ENCODE measurements at places on chromosomes 1 and 21.

- DNase-seq, result no peak
Observed at GRCh38 chr1:232831895-232832294, 26.7 kb downstream of the MAP10 start.

GRCh38 chr1:236416165-236416564, 22.1 kb downstream of the EDARADD start:
- no peak for DNase-seq

GRCh38 chr1:83115785-83116184, 883.1 kb downstream of the TTLL7 start:
- no peak for DNase-seq

DNA sequence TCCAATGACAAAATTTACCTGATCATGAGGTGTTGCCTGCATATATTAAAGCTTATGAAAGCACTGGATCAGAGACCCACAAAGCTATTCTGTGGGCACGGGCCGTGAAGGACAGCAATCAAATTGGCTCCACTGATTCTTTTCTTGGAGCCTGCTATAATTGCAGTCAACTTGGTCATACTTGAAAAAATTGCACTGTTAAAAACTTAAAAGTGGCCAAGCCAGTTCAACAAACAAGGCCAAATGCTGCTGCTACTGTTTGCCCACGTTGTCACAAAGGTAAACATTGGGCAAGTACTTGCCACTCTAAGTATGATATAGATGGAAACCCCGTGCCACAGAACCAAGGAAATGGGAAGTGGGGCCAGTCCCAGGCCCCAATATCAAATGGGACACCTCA, 37.8 kb downstream of the CYP4A11 start:
- DNase-seq, result no peak

DNA sequence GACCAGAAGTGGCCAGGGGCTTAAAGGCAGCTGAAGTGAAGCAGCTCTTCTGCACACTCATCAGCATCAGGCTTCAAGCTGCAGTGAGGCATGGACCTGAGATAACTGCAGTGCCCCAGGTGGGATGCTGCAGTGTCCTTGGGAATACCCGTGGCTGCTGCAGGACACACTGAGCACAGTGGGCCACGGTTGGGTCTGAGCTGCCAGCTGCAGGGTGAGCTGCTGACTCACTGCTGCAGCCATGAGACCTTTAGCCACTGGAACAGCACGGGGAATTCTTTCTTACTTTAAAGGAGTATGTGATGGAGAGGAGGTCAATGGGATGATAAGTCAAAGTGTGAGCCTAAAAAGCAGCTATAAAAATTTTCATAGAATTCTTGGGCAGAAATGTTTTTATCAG, 102.1 kb downstream of the XCL2 start:
- no peak for DNase-seq

- DNase-seq, result peak; percentile 82
Observed at GRCh38 chr21:33374450-33375096, 28.6 kb upstream of the IFNGR2 start.

DNA sequence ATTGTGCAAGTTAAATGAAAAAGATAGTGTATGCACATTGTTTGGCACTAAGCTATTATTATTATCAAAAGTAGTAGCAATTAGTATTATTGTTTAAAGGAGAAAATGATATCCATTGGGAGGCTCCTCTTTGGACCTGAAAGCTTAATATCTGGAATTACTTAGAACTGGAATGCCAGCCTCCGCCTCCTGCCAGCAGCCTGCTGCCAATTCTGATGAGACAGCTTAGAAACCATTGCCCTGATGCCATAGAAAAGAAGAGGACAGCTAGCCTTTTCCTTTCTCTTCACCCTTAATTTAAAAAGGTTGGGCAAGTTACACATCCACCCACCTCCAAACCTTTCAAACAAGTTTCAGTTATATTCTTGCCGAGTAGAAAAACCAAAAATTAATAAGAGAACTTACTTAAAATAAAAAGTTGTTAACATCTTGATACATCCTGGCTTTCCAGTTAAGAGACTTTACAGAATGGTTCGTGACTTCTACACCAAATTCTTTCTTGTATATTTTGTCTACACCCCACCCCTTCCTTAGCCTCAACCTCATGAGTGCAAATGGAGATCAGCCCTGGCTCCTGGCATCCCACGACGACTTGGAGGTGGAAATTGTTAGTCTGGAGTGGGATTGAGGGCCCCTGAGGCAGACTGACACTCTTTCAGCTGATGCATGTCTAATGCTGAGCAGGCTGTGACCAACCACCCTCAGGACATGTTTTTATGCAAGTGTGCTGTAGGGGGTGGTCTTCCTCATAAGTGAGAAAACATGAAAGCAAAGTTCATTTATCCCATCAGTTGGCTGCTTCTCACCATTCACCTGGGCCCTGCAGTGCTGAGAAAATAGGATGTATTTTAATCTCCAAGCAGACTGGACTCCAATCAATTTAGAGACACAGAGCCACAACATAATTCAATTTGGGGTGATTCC, 120.6 kb downstream of the KCNJ15 start:
- DNase-seq, result peak; percentile 52

GRCh38 chr21:45441431-45442255, 36.7 kb downstream of the COL18A1 start:
- no peak for DNase-seq

DNA sequence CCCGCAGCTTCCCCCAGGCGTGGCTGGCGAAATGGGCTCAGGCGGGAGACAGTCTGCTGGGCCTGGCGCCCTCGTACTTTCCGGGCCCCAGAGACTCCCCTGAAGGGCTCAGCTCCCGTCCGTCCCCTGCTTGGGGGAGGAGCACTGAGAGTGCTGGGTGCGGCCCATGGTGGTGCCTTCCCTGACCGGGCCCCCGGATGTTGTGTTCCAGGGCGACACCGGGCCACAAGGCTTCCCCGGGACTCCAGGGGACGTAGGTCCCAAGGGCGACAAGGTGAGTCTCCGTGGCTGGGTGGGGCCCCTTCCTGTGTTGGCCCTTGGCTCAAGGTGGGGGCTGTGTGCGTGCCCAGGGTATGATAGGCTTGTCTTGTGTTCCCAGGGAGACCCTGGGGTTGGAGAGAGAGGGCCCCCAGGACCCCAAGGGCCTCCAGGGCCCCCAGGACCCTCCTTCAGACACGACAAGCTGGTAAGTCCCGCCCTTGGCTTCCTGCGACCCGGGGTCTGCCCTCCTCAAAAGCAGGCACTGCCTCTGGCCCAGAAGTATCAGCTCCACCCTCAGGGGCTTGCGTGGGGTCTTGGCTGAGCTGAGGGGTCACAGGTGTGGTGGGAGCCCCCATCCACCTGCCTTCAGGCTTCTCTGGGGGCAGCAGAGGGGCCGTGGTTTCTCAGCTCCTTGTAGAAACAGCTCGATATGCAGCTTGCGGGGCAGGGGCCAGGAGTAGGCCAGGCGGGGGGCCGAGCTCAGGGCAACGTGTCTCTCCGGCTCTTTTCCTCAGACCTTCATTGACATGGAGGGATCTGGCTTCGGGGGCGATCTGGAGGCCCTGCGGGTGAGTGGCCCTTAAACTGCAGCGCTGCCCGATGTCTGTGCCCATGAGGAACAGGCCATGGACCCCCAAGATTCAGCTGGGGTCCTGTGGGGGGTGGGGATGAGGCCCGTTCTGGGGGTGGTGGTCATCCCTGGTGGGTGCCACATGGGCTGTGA, 62.3 kb downstream of the SLC19A1 start:
- no peak for DNase-seq

GRCh38 chr1:52444463-52444862, 40.1 kb downstream of the PRPF38A start:
- no peak for DNase-seq

DNA sequence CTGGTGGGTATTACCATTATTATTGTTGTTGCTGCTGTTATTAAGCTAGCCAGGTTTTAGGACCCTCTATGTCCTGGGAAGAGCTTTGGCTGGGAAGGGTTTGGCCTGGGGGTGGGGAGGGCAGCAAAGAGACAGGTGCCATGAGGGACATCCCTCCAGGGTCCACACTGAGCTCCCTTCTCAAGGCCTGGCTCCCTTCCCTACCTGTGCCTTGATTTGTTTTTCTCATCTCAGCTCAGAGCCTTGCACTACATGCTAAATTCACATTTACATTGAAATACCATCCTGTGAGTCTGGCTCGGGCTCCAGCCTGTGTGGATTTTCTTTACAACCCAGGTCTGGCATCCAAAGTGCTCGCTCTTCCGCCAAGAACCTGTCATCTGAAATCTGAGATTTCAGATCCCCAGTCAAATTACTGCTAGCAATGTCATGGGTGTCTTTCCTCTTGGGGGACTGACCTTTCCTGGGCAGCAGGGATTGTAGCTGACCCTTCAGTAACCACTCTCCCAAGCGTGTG, 536.3 kb downstream of the PTPRU start:
- DNase-seq, result no peak

DNA sequence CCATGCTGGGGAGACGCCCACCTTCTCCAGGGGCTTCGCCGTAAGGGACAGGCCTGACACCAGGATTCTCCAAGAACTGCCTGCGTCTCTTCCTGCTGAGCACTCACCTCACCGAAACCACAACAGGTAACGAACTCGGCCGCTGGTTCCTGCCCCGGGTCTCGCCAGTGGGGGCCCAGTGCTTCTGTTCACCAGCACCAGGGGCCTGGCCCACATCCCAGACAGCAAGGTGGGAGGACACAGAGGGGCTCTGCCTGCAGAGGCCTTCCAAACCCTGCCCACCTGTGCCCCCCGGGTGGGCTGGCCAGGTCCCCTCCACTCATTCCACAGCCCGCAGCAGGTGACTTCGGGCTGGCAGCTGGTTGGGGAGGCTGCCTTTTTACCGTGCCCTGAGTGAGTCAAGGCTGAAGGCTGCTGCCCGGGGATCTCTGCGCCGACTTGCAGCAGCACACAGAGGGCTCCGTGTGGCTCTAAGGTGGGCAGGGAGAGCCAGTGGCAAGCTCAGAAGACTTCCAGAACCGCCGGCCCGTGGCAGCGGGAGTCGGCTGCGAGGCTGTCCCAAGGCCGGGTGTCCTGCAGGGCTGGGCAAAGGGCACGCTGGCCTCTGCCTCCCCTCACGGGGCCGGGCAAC, 14.7 kb upstream of the COL18A1 start:
- no peak for DNase-seq

GRCh38 chr1:109610609-109611307, 8.7 kb downstream of the GNAT2 start:
- no peak for DNase-seq

- no peak for DNase-seq
Observed at GRCh38 chr21:43597540-43598250, 61.6 kb downstream of the HSF2BP start.

- no peak for DNase-seq
Observed at GRCh38 chr21:35924714-35925301, 135.5 kb downstream of the SETD4 start.

GRCh38 chr1:203178083-203178482, 2.5 kb upstream of the MYBPH start:
- DNase-seq, result no peak

GRCh38 chr1:38088366-38088765, 41.8 kb upstream of the POU3F1 start:
- DNase-seq, result no peak

GRCh38 chr1:204074274-204075138, 1.6 kb downstream of the SOX13 start:
- DNase-seq, result no peak

DNA sequence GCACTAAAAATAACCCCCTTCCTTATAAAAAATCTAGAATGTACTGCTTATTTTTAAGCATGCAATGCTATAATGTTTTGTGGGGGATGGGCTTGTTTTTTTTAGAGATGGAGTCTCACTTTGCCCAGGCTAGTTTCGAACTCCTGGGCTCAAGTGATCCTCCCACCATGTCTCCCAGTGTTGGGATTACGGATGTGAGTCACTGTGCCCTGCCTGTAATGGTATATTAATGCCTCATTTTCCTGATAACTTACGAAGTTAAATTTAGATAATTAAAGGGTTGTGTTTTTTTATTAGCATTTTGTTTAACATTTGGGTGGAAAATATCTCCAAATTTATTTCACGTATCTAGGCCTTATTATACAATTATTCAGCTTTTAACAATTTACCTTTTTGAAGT, 6.5 kb downstream of the RNF11 start:
- DNase-seq, result no peak

GRCh38 chr1:202009326-202010179, 834 bp upstream of the ELF3 start:
- DNase-seq, result peak; percentile 66

- no peak for DNase-seq
Observed at GRCh38 chr21:32484706-32485380, 72.3 kb downstream of the EVA1C start.

GRCh38 chr1:206477581-206478380, 7.5 kb downstream of the IKBKE start:
- no peak for DNase-seq

GRCh38 chr1:22447621-22448111, 4.0 kb upstream of the ZBTB40 start:
- DNase-seq, result no peak

- no peak for DNase-seq
Observed at GRCh38 chr1:247627951-247628350, 22.6 kb downstream of the OR2G3 start.

GRCh38 chr1:995665-996633, 3.9 kb downstream of the HES4 start:
- DNase-seq, result no peak

DNA sequence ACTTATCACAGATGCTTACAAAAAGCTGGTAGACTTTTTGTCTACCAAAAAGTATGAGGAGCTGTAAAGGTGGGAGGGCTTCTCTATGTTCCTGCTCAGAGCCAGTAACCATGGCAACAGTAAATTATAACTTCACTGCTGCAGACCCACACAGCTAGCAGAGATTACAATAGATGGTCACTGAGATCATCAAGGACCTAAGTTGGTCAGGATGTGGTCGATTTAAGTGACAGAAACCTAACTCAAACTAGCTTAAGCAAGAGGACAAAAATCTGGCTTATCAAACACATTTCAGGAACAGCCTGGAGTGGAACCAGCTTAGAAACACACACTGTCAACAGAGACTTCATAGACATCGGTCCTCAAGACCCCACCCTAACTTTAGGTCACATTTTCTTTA, 113.4 kb upstream of the ATP1A1 start:
- DNase-seq, result no peak

DNA sequence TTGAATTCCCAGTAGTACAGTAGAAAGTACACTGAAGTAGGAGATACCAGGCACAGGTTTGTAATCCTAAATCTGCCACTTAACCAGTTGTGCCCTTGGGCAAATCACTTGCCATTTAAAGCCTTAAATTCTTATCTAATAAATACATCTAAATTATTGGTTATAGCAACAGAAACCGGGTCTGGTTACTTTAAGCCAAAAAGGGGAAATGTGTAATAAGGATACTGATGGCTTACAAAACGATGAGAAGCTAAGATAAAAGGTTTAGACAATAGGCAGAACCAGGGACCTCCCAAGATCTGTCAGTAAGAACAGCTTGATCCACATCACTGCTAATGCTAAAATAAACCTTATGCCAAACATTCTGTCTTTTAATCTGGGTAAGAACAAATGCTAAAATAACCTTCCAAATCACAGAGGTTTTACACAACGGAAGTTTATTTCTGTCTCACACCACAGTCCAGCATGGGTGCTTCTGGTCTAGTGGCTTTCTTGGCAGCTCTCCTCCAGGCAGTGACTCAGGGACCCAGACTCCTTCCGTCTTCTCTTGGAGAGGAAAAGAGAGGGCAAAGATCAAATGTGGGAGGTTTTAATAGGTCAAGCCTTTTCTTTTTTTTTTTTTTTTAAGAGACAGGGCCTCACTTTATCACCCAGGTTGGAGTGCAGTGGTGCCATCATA, 16.5 kb upstream of the ZMYM1 start:
- peak; percentile 60 for DNase-seq

- no peak for DNase-seq
Observed at GRCh38 chr1:11058595-11059154, 1.1 kb downstream of the SRM start.

- DNase-seq, result no peak
Observed at GRCh38 chr1:219402925-219403324, 210.0 kb downstream of the ZC3H11B start.
